Cortex of kidney (tissue), 1 donor: ENCODE measurements at places on chromosomes 7 and 10.

DNA sequence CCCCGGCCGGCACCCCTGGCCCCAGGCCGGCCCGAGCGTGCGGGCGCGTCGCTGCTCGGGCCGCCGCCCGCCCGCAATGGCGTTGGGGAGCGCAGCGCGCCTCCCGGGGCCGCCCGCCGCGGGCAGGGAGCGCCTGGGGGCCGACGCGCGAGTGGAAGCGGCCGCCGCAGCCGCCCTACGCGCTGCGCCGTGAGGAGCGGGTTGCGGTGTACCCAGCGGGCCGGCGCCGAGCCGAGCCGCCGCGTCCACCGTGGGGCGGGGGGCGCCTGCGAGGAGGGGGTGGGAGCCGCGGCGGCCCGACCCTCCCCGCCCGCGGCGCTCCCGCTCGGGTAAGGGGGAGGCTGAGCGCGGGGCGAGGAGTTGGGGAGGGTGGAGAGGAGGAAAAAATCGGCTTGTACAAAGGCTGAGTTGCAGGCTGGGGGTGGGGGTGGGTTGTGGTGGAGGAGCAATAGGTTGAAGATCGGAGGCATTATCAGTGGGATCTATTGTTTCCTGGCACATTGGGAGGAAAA, 473 bp downstream of the PPP1R9A start:
- DNase-seq: no peak

GRCh38 chr7:73985737-73986141, 42.2 kb upstream of the ELN start:
- no peak for DNase-seq

DNA sequence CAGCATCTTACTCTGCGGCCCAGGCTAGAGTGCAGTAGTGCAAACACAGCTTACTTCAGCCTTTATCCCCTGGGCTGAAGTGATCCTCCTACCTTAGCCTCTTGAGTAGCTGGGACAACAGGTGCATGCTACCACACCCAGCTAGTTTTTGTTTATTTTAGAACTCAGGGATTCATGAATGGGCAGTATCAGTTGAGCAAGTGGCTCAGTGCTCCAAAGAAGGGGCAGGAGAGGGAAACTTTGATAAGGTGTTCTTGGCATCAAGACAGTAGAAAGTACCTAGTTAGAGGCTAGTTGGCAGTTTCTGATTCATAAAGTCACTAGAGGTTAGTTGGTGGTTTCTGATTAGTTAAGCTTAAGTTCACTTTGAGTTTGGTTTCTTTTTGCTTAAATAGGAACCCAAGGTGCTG, 18.4 kb downstream of the TRIM24 start:
- no peak for DNase-seq

GRCh38 chr10:111856631-111857030, 326.9 kb downstream of the GPAM start:
- no peak for DNase-seq

DNA sequence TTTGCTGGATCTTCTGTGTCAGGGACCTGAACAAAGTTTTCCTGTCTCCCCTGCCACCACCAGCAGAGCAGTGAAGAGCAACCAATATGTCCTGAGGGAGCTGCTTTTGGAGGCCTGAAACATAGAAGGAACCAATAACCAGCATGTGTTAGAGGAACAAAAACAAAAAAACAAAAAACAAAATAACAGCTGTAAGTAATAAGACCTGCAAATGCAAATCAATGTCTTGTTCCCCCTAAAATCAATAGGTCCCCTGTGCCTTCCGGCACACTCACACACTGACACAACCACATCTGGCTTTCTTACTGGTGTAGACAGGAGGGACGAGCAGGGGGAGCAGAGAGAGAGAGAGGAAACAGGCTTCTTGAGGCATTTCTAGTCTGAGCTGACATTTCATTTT, 94.1 kb downstream of the NRG3 start:
- no peak for DNase-seq

DNA sequence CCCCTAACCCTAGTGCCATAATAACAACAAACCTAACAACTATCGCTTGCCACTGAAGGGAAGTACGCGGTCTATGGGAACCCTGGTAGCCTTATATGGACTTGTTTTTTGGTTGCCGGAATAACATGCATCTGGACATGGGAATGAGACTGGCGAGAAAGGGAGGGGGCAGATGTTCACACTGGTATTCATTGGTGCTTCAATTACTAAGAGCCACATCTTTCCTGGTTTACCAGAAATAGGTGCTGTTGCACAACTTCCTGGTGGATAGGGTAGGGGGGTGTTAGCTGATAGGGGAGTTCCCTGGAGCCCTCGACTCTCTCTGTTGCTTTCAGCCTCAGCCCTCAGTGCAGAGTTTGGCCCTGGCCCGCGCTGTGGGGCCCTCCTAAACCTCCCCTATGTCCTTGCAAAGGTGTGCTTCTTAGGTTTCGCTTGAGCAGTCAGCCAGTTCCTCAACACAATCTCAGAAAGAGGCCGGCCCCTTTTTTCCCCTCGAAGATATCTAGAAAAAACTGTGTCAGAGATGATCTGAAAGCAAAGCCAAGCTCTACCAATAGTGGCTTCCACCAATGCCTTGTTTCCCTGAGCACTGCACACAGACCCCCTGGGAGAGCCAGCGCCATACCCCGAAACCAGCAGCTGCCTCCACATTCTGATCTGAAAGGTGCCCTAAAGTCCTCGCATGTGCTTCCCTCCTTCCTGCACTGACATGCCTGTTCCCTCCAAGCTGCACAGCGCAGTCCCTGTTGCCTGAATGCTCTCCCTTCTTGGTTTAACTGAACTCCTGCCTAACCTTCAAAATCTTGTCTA, 13.5 kb downstream of the TBXAS1 start:
- no peak for DNase-seq

GRCh38 chr7:127504715-127505114, 80.7 kb downstream of the GCC1 start:
- DNase-seq: no peak

DNA sequence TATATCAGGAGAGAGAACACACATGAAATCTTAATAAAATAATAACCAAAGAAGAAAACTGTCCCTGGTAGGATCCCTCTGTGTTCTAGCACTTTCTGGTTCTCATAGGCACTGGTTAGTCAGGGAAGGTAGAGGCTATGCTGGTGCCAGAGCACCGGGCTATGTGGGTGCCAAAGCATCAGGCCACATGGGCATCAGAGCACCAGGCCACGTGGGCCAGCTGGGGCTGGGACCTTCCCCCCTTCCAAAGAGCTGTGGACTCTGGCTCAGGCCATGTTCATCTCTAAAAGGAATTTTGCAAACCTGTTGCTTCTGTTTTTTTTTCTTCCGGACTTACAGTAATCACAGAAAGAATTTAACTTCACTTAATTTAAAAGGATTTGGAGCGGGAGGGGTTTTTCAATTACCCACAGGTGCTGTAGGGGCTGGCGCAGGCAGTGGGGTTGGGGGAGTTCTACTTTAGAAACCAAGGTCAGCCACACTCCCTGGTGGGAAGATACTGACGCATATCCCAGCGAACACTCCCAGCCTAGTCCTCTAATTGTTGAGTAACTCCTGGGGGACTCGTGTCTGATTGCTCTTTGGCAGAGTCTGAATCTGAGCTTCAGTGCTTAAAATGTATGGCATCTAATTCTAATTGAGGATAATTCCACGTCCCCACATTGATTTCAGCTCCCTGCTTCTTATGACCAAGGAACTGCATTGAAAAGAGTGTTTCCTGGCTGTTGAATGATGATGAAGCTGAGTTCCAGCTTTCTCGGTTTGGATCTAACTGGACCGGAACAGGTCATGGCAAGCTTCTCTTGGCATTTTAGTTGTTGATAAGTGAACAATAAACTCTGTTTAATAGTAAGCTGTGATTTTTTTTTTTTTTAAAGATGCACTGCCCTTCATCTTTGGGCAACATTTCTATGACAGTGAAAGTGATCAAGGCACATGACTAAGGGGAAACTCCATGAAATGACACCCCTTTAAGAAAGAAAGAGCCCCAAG, 110.7 kb upstream of the FZD8 start:
- no peak for DNase-seq

DNA sequence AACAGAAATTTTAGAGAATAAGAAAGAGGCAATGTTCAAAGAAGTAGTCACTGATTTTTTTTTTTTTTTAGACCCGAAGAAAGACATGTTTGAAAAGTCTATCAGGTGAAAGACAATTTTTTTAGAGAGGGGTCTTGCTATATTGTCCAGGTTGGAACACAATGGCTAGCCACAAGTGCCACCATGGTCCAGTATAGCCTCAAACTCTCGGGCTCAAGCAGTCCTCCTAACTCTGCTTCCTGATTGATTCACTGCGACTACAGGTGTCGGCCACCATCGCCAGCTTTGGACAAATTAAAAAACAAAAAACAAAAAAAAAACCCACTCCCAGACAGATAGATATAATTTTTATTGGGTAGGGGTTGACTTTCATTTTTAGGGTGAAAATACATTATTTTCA, 22.3 kb downstream of the FAM149B1 start:
- no peak for DNase-seq

DNA sequence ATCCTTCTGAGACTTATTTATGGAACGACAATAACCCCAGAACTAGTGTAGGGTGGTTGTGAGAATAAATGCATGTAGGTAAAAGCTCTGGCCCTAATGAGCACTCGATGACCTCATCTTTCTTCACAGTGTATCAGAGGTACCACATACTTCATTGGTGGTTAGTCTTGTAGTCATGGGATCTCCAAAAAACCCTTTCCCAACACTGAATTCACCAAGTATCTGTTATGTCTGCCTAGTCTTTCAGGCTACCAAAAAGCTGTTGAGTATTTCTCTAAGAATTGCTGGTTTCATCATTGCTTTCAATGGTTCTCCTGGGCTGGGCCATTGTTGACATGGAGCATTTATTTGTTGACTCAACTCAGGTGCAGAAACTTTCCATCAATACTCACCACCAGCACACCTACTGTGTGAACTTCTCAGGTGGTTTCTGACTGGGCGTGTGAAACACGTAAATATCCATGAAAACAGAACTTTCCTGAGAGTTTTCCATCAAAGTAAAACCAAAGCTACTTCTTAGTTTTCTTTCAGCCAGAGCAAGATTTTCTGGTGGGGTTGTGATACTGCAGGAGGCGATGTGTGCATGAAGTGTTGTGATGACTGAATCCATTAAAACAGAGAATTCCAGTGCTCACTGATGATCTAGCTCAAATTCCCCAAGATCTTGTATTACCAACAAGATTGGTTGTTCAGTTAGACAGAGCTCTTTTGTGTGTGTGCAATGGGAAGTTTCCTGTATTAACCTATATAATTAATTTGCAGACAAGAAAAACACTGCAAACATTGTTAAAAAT, 51.4 kb upstream of the SLC35B4 start:
- DNase-seq: no peak

DNA sequence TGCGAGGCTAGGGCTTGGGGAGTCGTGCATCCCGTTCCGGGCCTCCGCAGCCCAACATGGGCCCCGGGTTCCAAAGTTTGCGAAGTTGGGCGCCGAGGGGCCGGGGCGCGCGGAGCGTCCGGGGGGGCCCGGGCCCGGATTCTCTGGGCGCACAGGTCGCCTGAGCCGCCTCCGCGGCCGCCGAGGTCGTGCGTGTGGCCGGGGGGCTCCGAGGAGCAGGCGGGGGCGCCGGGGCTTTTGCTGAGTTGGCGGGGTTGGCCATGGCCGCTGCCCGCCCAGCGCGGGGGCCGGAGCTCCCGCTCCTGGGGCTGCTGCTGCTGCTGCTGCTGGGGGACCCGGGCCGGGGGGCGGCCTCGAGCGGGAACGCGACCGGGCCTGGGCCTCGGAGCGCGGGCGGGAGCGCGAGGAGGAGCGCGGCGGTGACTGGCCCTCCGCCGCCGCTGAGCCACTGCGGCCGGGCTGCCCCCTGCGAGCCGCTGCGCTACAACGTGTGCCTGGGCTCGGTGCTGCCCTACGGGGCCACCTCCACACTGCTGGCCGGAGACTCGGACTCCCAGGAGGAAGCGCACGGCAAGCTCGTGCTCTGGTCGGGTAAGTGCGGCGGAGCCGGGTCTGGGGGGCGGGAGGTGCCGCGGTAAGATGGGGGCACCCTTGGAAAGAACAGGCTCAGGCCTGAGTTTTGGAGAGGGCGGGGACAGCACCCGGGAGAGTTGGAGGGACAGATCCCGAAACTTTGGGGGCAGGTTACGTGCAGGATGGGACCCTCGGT, 643 bp downstream of the SMO start:
- DNase-seq: no peak

DNA sequence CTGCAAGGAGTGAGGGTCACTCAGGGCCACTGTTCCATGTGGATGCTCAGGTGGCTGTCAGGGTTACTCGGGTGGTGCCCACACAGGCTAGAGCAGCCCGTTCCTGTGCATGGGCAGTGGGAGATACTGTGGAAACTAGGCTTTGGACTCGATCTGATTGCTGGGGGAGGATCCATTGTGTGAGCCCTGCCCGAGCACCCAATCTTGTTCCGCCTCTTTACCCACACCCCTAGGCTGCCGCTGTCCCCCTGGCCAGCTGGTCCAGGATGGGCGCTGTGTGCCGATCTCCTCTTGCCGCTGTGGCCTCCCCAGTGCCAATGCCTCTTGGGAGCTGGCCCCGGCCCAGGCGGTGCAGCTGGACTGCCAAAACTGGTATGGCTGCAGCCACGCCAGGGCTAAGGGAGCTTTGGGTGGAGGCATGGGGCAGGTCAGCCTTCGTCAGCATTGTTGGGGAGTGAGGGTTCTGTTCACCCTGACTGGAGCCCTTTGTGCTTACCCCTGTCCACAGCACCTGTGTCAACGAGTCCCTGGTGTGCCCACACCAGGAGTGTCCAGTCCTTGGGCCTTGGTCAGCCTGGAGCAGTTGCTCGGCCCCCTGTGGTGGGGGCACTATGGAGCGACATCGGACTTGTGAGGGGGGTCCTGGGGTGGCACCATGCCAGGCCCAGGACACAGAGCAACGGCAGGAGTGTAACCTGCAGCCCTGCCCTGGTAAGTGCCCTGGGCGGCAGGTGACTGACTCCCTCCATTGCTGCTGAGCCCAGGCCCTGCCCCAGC, 12.4 kb upstream of the ZNF862 start:
- no peak for DNase-seq

DNA sequence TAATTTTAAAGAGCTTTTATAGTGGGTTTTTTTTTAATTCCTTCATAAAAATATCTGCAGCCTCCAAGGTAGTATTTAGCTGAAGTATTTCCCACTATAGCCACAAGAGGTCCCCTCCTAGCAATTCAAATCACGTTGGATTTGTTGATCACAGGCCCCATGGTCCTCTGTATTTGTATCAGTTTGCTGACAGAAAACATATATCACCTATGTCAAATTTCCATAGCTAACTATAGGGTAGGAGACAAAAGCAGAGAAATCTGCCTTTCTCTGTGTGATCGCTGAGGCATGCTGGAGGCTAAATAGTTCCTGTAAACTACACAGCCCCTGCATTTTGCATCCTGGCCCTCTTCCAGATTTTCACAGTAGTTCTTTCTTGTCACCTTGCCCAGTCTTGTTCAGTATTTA, 1.7 kb upstream of the CTNNA3 start:
- DNase-seq: no peak

DNA sequence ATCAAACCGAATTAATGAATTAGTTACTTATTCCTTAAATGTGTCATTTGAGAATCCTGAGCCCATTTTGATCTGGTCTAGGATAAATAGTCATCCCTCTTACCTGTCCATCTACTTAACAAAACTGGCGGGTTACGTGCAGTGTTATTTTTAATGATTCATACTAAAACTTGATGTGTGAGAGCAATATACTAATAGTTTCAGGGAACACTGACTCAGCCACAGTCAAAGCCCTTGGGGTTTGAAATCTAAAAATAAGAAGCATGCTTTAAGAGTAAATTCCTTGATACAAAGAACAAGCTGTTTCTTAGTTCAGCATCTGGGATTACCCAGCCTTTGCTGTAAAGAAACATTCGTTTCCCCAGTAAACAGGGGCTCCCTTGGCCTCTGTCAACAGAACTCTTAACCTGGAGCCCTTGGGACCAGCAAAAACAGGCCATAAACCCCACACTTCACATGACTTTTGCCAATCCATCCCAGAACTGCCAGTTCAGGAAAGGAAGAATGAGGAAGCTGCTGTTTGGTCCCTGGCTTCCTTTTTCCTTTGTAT, 370.6 kb upstream of the IGFBP3 start:
- no peak for DNase-seq
